COLO829 (cell line): ENCODE measurements at places on chromosomes 7 and 10.

DNA sequence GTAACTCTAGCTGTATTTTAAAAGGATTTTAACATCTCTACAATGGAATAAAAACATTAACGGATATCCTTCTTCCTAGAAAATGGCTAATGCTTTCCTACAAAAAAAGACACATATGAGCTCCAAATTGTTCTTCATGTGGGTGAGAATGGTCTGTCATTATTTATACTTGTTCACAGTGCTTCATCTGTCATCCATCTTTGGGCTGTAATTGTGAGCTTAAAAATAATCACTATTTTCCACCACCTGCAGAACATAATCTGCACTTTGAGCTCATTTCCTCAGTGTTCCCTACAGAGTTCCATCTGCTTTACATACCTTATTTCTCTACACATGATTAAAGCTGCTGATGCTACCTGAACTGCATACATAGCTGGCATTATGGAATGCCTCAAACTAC, 979.1 kb upstream of the C7orf33 start:
- no peak for DNase-seq

GRCh38 chr10:35611750-35612149, 6.6 kb downstream of the GJD4 start:
- no peak for DNase-seq

DNA sequence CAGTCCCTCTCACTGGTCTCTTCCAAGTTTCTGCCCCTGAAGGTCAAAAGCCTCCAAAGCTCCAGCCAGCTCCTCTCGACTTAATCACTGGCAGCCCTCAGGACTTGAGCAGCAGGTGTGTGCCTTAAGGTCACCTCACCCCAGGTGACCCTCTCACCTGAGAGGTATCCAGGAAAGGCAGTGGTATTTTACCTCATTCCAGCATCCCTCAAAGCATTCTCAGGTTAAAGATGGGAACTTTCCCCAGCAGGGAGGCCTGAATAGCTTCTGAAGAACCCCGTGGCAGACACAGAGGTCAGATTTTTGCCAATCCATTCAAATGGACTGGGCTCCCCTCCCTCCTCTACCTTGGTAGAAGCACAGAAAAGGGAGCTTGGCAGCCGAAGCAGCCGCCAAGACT, 148.2 kb downstream of the GFRA1 start:
- DNase-seq = no peak

GRCh38 chr7:45570797-45571196, 3.4 kb upstream of the ADCY1 start:
- DNase-seq = no peak

GRCh38 chr7:604001-604883, 84.6 kb upstream of the PDGFA start:
- DNase-seq = no peak

- no peak for DNase-seq
Measured at GRCh38 chr7:121807078-121807477, 65.9 kb upstream of the PTPRZ1 start.

GRCh38 chr10:24449321-24449740, 240.4 kb downstream of the KIAA1217 start:
- DNase-seq = no peak

DNA sequence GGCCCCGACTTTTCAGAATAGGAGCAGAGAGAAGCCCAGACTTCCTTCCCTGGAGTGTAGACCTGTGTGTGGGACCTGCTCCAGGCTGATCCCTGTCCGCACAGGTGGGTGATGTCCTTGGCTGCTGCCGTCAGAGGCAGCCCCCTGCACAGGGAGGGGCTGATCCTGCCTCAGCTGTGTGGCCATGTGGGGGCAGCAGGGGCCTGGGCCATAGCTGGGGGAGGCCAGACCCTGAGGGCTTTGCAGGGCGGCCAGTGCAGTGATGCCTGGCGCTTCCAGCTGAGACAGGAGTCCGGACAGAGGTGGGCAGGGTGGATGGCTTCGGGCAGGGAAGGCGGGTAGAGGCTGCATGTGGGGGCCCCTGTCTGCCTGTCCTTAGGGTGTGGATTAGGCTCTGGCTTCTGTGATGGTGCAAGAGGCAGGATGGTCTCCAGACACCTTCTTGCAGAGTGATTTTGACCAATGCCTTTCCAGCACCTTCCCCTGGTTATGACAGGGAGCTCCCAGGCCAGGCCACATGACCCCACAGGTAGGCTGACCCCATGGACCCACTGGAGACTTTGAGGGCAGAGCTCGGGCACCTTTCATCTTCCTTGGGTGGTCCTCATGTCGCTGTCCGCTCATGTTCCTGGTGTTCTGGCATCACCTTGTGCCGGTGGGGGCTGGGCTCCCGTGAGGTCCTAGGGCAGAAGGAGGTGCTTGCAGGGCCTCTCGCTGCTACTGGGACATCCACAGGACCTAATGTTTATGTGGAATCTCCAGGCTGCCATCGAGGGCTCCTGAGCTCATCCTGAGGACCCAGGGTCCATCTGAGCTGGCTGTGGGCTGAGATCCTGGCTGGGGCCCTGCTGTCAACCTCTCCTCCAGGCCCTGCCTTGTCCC, 141.5 kb downstream of the ADCY1 start:
- no peak for DNase-seq

DNA sequence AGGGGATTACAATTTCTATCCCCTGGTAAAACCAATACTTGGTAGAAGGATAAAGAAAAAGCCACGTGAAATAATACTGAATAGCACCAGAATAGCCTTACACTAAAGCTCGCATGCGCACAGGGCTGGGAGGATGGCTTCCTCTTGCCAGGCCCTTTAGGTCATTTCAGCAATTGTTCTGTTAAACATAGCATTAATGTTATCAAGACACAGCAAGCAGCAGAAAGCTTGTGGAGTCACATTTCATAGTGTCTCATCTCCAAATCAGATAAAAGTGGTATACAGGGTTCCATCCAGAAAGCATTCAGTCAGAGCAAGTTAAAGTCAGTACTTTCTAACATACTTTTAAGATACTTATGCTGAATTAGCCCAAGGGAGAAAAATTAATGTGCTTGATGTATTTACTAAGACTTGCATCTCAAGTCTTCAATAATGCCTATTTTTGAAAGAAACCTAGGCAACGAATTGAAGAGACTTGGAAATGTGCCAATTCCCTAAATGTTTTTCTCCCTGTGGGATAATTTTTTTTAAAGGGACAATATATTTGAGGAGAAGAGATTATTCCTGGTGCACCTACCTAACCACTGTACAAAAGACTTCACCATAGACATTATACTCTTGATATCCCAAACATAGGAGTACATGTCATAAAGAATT, 14.3 kb upstream of the NPM3 start:
- DNase-seq = no peak

- DNase-seq = no peak
Measured at GRCh38 chr10:11546581-11546980, 64.9 kb downstream of the USP6NL start.

GRCh38 chr10:37495415-37495814, 362.0 kb downstream of the ZNF248 start:
- DNase-seq = no peak

DNA sequence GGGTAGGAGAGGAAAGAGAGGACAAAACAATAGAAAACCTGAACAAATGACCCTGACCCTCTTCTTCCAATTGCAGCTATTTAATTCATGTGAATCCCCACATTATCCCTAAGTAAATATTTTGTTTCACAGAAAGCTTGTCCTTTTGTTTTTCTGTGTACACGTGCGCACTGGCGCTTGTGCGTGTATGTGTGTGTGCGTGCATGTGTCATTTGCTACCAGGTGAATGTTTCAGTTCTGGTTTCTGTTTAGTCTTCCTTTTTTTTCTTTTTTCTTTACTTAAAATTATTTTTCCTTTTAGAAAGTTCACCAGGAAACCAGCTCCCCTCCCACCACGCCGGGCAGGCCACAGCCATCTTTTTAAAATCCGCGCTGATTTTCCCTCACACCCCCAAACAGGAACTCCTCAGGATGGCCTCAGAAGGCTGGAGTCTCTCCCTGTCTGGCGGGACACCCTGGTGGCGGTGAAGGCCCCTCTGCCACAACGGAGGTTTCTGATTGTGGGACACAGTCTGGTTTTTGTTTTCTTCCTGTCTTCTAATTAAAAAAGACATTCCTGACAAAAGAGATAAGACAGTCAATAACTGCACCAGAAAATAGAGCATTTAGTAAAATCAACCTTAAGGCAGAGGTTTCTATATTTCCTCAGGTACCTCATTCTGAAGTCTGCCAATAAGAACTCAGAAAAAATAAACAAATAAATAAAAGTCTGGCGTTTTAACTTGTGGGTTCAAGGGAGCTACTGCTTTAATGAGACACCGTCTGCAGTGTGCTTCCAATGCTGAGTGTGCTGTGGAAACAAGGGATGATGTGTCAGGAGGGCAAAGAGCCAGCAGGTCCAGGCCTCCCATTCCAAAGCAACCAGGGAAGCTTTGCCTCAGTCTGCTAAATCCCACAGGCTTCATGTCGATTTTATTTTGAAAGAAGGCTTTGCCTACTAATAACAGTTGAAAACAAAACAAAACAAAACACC, 17.4 kb downstream of the IRF5 start:
- DNase-seq = no peak

GRCh38 chr7:67554986-67555385, 558.4 kb downstream of the TYW1 start:
- DNase-seq = no peak

DNA sequence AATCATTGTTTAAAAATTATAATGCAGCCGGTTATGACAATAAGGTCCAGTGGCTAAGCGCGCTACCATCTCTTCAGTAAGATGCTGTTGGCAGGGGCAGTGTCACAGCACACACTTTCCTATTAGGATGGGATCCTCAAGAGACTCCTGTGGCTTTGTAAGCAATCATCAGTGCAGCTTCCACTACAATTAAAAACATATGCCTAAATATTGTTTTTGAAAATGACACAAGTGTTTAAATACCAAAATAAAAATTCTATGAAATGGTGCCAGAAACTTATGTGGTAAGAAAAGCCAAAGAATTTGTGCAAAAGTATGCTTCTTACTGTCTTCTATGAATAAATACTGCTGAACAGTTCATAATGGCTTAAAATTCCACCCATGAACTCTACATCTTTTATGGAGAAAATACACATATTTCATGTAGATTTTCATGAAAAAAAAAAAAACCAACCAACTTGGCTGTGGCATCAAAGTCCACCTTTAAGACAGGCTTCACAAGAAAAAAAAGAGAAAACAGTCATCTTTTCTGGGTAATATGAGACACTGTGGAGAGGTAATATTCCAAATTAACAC, 132.8 kb downstream of the SEMA3C start:
- no peak for DNase-seq

- DNase-seq = peak; percentile 19
Measured at GRCh38 chr10:44857363-44858016, 53.6 kb upstream of the TMEM72 start.

- no peak for DNase-seq
Measured at GRCh38 chr10:102246261-102246660, 929 bp downstream of the GBF1 start.

DNA sequence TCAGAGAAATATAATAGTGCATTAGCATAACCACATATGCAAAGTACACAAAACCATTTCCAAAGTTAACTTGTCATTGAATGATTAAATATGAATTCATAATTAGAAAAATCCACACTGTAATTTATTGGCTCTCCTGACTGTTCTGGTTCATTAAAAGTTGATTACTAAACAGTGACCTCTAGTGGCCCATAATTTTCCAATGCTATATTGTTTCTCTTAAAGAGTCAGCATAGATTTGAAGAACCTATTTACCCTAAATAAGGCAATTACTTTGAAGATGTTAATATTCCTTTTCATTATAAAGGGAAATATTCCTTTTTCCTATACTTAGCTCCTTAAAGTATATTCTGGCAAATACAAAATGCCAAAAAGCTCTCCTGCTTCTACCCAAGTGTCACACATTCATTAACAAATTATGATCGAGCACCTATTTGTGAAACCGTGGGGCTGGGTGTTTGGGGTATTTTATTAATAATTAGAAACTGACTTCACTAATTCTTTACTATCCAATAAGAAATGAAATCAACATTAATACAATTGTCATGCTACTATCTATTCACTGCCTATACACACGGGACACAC, 86.2 kb downstream of the HIBADH start:
- peak; percentile 54 for DNase-seq

DNA sequence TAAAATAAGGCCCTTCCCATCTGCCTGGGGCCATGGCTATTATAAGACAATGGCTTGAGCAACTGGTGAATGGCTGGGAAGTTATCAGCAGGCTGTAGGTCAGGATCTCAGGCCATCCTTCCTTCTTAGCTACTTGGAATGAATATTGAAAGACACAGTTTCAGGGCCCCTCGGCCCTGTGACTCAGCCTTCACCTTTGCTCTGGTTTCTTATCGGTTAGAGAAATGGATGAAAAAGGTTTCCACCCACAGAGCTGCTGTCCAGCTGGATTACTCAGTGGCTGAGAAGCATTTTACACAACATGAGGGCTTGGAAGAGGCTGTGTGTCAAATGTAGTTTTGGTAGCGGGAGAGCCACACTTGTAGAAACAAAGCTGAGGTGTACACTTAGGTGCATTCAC, 9.4 kb downstream of the ACSL5 start:
- DNase-seq = peak; percentile 35

DNA sequence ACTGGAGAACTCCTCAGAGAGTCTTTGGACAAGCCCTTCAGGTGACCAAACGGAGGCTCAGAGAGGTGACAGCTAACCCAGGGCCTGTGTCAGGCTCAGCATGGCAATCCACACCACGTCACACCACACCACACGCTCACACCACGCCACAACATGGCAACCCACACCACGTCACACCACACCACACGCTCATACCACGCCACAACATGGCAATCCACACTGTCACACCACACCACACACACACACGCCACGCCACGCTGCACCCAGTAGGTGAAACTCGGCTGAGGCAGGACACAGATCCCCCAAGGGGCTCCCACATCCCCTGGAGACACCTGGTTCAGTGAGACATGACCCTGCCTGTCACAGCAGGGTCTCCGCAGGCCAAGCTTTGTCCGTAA, 107.3 kb downstream of the PDGFA start:
- DNase-seq = no peak

DNA sequence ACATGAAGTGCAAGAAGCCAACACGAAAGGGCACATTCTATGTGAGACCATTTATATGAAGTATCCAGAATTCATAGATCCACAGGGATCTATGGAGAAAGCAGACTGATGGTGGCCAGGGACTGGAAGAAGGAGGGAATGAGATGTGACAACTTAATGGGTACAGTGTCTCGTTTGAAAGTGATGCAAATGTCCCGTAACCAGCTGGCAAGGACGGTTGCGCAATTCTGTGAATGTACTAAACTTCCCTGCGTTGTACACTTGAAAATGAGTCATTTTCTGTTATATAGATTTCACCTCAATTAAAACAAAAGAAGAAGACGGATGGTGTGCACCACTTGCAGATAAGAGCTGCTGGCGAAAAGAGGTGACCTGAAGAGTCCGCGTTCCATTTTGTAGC, 861.1 kb downstream of the TYW1 start:
- DNase-seq = no peak

DNA sequence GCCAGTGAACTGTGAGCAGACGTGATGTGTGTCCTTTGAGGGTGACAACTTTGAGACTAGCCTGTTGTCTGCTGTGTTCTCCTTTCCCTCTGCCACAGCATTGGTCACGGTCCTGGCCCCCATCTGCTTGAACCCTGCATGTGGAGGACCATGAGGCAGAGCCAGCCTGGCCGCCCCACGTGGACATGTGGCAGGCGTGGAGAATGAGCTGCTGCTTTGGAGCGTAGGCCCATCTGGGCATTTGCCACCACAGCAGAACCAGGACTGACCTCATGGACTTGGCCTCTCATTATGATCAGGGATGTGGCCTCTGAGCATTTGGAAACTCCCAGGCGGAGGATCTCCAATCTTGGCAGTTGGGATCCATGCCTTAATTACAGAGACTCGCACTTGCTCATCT, 448.5 kb downstream of the TCERG1L start:
- DNase-seq = no peak
